ENCODE measurements at places on chromosomes 2 and 18.
A peak's percentile ranks its signal among the peaks of the same experiment; 100 is the strongest.

GRCh38 chr2:158729873-158730620, 65.1 kb upstream of the DAPL1 start:
- no peak for DNase-seq

- no peak for DNase-seq
Measured at GRCh38 chr2:214810671-214811070, 1.2 kb upstream of the BARD1 start.

GRCh38 chr2:147865560-147865959, 20.7 kb downstream of the ACVR2A start:
- DNase-seq = no peak

DNA sequence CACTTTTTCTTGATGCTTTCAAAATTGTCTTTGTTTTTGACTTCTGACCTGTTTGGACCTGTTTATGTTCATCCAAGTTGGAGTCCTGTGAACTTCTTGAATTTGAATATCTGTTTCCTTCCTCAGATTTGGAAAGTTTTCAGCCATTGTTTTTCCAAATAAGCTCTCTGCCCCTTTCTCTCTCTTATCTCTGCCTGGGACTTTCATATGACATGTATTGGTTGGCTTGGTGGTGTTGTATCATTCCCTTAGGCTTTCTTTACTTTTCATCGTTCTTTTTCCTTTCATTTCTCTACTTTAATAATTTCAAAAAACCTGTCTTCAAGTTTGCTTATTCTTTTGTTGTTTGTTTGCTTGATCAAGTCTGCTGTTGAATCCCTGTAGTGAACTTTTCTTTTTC, 60.1 kb upstream of the LDLRAD4 start:
- no peak for DNase-seq

DNA sequence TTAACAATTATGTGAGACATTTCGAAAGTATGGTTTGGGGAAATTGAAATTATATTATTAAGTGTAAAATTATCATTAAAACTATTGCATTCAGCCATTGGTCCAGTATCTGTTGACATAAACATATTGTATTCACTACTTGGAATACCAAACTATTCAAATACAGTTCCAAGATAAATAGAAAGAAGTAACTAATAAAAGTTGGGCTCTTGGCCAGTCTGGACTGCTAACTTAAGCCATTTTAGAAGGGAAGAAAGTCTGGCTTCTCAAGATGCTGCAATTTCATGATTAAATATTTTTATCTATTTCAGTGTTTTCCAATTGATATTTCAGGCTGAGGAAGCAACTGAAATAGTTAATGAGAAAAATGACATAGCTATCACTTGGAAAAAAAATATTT, 109.8 kb upstream of the CHRNA1 start:
- DNase-seq = no peak

DNA sequence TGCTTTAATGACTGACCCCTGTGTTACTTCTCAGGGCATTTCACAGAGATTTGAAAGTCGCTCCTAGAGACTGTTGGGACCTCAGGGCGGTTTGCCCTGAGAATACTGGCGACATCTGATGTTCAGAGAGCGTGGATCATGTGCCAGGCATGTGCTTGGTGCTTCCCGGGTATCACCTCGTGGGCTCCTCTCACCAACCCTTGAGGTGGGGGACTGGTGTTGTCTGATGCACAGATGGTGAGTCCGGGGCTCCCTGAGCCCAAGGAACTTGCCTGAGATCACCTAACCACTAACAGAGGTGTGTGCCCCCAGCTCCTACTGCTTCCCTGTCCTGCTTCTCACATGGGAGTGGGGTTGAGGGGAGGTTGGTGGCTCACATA, 16.2 kb downstream of the ATOH8 start:
- no peak for DNase-seq

DNA sequence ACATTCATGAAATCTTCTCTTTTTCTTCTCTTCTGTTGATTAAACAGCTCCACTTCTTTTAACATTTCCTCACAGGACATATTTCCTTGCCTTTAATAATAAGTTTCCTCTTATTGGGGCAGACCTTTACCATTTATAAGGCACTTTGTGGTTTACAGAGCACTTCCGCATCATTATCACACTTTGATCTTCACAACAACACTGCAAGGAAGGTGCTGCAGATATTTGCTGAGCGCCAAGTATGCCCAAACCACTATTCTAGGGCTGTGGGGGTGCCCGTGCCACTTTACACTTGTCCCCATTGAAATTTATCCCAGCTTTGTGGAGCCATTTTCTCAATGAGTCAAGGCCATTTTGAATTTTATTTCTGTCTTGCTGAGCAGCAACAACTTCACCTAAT, 246.6 kb downstream of the SS18 start:
- DNase-seq = no peak

DNA sequence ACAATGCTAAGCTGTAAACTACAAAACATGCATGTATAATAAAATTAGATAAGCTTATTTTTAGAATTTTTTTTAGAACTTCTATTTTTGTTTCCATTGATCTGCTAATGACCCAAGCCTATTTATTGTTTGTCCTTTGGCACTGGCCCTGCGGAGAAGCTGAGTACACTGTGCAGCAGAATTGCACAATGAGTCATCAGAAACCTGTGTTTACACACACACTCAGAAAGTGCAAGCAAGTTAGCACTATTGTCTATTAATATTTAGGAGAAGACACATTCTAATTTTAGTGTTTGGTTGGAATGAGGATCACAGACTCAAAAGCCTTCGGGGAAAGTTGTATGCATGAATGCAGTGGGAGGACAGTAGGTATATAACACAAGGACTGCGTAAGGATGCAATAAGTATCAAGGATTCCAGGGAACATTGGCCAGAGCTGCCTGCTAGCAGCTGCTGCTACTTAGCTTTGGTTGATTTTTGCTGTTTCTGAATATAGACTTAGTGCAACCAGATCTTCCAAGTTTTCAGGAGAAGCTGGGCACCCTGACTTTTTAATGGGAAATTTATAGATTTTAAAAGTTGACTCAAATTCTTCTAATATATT, 128.2 kb downstream of the KCNH7 start:
- DNase-seq = no peak

GRCh38 chr18:9673296-9674251, 34.5 kb upstream of the RAB31 start:
- no peak for DNase-seq

DNA sequence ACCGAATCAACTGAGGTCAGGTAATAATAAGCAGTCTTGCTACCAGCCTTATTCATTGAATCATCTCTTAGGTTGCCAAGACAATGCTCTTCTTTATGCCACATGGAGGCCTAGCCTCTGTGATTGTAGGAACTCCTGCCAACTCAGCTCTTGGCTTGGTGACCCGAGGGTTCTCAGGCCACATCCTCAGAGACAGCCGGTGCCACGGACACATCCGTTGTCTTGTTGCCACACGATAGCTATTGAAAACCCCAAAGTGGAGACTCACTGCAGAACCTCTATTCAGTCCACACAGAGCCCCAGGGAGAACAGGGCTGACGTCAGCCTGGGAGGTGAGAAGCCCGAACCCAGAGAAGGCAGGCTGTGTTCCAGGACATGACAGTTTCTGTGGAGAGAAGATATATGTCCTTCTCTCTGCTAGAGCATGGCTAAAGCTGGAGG, 53.5 kb upstream of the TGFA start:
- DNase-seq = no peak

GRCh38 chr18:9417073-9417851, 58.1 kb upstream of the RALBP1 start:
- DNase-seq = peak; percentile 61

GRCh38 chr2:30796699-30797098, 10.5 kb downstream of the CAPN13 start:
- DNase-seq = no peak

- DNase-seq = no peak
Measured at GRCh38 chr2:176284461-176285049, 15.3 kb downstream of the MTX2 start.

DNA sequence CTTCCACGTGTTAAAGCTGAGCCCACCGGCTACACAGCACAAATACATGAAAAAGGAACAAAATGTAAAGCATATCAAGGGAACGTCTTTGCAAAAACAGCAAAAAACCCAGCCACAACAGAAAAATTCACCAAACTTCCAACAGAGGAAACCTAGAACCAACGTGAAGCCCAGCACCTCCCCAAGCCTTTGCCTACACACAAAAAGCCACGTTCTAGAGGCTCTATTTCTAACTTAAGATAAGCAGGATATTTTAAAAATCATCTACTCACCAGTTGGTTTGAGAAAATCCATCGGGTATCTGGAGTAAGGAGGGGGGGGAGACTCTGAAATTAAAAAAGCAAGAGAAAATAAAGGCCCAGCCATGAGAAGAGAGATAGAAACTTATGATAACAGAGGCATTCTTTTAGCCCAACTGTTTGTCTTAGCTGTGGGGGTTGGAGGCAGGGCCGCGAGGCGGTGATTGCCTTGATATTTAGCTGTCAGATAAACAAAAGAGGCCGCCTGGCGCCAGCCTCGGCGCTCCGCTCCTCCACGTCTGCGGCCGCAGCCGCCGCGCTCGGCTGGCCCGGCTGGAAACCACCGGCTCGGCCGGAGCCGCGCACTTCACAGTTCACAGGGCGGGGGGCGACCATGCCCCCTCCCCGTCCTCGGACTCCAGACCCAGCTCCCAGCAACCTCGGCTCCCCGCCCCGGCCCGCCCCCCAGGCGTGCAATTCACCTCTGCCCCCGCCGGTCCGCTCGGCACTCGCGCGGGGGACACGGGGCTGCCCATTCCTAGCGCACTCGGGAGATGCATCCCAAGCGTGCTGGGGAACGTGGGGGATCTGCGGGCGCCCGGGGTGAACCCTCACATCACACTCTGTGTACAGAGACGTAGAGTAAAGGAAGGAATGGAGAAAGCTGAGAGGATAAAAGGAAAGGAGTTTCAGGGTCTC, 2.4 kb downstream of the SMAD7 start:
- DNase-seq = no peak

GRCh38 chr2:195769975-195770374, 112.9 kb downstream of the SLC39A10 start:
- DNase-seq = no peak

DNA sequence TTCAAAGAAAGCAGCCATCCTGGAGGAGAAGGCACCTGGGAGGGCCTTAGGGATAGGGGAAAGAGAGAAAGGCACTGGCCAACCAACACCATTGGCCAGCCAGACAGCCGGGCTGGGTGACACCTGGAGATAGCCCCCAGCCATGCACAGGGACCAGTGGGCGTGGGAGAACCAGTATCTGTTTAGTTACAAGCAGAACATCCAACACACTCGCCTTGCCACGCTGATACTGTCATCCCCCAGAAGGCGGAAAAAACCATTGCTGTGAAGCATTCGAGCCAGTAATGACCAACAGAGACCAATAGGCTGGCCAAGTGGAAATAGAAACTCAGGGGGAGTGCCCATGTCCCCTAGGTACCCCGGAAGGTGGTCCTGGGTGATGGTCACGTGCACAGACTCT, 15.5 kb downstream of the ASPRV1 start:
- DNase-seq = no peak

- no peak for DNase-seq
Measured at GRCh38 chr18:8675057-8675456, 30.3 kb upstream of the MTCL1 start.

Measured in mesothelial cell of epicardium (in vitro differentiated cells).